Cerebellum (tissue), 4 donors: ENCODE measurements at places on chromosomes 2 and 18.

- DNase-seq: no peak
Observed at GRCh38 chr2:3784731-3785130, 81.4 kb downstream of the DCDC2C start.

DNA sequence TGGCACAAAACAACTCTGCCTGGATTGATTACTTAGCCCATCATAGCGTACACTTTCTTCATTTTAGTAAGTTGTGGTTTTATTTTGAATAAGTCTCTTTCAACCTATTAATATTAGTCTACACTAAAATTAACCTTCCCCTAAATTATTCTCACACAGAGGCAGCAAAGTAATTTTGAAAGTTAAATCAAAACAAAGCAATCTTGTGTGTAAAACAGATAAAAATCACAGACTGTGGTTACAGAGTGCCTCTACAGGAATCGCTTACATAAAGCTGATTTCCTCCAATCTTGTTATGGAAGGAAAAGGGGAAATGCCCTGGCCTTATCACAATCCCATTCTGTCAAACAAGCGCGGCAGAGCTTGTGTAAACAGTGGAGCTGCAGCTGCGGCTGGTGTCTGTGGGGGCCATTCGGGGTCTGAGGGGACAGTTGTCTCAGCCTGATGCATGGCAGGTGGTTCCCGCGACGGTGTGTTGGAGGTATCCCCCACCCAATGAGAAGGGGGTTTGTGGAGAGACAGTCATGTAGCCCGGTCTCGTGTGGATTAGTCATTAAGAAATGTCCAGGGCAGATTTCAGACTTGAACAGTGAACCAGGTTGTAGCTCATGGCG, 42.1 kb downstream of the BCL2L11 start:
- DNase-seq: no peak

DNA sequence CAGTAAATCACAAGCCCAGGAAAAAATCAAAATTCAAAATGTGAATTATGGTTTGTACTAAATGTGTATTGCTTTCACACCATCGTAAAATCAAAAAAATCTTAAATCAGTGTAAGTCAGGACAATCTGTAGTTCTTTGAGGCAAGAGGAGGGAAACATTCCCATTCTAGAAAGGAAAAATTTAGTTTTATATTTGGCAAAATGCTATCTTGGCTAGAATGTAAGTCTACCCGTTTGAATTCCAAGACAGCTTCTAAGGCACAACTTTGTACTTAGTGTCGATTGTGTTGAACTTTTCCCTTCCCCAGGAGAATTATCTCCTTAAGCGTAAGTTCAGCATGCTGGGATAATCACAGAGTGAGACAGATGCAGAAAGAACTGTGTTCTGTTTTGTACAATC, 638.2 kb upstream of the LRRTM1 start:
- no peak for DNase-seq

DNA sequence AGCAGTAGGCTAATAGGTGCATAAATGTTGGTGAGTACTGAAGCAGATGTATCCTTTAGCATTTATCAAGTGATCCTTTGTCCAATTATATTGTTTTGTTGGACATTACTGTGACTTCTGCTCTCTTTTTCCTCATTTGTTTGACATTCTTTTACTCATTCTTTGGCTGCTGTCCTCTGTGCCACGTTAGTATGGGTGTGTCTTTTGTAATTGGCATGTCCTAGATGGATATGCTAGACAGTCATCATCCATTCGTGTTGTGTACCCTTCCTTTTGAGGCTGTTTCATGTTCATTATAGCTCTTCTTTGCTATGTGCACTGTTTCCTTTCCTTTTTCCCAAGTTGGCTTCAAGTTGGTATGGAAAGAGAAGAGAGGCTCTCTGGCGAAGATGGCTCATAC, 284.7 kb downstream of the CYP26B1 start:
- no peak for DNase-seq

DNA sequence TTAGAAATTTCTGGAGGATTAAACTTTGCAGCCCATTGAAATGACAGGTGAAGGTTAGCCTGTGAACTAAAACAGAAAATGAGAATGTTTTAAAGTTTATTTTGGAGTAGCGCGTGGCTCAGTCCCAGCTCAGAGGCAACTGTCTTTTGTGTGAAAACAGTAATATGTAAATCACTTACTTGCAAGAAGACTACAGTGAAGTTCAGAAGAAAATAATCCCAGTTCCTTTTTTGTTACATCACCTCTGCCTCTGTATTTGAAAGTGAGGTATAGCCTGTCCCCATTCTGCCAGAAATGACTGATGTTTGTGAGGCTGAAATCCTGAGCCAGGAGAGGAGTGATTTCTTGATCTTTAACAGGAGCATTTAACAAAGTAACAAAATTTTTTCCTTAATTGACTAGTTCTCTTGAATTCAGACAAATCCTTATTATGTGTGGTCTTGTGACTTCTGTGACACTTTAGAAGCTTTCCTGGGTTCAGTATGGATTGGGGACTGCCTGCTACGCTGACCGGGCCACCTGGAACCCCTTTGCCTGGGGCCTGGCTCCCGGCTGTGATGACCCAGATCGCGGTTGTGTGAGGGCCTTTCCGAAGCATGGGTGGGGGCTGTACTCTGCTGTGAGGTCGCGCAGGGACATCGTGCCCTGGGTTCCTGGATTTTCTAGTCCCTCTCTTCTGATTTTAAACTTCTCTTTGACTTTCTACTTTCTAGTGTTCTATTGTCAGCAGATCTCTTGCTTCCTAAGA, 24.3 kb downstream of the TRAPPC12 start:
- no peak for DNase-seq

DNA sequence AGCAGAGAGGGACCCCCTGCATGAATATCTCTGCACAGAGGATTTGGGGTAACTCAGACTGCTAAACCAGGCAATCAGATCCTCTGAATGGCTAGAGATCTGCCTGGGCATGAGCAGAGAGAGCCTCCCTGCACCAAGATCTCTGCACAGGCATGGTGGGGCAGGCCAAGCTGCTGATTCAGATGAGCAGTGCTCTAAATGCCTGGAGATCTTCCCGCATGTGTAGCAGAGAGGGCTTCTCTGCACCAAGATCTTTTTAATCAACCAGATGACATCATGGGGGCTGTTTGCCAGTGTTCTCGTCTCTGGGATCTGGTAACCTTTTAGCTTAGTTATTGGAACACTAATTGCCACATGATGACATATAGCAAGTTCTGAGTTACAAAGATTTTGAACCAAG, 301.3 kb upstream of the GALNT5 start:
- DNase-seq: no peak

GRCh38 chr2:229416116-229416694, 145.1 kb upstream of the PID1 start:
- DNase-seq: no peak

DNA sequence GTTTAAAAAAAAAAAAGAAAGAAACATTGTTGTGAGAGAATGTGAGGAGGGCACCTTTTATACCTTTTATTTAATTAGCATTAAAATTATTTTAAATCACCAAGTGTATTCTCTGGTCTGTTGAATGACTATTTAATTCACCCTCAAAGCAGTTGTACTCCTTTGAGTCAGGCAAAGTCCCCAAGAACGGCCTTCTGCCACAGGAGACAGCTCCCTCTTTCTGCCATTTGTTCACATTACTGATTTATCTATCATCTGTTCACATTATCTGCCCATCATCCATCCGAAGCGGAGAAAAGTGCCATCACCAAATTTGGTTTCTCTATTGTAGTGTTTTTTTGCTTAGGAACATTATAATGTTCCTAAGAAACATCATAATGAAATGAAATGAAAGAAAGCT, 240.7 kb upstream of the DPP10 start:
- no peak for DNase-seq

- no peak for DNase-seq
Observed at GRCh38 chr2:43427032-43427424, 168.8 kb downstream of the THADA start.

- DNase-seq: no peak
Observed at GRCh38 chr2:153823880-153824279, 47.8 kb upstream of the GALNT13 start.

DNA sequence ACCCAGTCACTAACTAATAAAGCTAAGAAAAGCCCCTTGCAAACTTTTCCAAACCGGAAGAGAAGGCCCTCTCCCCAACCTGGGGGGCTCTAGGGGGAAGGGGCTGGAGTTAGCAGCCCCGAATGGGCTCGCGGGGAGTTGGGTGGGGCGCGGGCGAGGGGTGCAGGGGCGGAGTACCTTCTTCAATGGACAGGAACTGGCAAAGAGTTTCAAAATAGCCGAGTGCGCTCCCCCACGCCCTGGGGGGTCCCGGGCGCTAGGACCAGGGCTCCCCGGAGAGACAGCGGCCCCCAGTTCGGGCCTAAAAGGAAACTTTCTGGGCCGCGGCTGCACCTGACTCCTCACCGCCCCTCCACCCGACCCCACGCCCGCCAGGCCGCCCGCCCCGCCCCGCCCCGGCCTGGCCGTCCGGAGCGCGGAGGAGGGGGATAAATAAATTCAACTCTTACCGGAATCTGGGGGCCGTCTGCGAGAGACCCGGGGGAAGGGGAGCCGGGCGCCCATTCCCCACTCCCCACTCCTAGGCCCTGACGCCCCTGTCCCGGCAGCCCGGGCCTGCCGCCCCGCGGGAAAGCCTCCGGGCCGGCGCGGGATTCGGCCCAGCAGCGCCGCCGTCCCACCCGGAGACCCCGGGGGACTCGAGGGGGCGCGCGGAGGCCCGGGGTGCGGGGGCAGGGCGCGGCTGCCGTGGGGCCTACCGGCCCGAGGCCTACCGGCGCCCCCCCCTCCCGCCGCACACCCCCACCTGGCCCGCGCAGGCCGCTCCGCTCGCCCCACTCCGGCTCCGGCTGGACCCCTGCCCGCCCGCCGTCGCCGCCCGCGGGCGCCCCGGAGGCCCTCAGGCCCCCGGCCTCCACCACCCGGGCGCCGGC, 868 bp downstream of the INO80D start:
- DNase-seq: peak; percentile 33

- DNase-seq: no peak
Observed at GRCh38 chr2:144935736-144936135, 415.8 kb upstream of the ZEB2 start.

DNA sequence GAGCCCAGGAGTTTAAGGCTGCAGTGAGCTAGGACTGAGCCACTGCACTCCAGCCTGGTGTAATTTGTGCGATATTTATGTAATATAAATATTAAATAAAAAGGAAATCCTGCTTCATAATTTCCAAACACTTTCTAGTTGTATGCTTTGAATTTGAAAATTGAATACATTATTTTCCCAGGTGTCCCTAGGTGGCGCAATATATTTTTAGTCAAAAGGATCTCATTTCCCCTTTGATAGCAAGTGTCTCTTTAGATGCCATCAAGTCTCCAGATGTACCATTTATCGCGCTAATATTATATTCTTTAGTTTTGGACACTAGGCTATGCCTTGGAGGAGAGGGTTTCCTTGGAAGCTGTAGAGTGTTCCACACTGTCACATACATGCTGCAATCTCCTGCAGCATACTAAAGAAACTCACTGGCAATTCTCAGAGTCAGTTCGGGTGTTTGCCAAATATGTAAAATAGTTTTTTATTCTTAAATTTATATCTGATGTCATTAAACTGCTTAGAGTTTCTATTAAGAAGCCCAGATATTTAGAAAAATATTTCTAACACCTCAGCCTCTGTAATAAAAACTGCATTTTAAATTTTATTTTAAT, 5.6 kb upstream of the WDR7 start:
- no peak for DNase-seq

GRCh38 chr18:35128675-35129074, 87.5 kb downstream of the MAPRE2 start:
- DNase-seq: no peak

DNA sequence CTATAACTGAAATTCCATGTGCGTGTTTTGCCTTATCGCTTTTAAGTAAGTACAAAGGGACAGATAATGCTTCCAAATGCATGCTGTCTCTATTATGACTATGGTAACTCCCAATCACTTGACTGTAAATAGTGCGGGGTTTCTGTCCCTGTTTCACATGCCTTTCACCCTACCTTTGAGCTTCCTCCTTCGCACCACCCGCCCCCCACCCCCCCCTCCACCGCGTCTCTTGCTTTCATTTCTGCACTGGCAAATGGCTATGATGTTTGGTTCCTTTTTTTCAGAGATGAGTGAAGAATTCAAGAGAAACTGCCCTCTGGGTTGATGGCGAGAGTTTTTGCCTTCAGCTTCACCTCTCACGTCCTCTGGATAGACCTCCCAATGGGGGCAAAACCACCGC, 25.0 kb upstream of the SPP2 start:
- DNase-seq: no peak

GRCh38 chr2:239264492-239264837, 136.4 kb downstream of the HDAC4 start:
- no peak for DNase-seq

DNA sequence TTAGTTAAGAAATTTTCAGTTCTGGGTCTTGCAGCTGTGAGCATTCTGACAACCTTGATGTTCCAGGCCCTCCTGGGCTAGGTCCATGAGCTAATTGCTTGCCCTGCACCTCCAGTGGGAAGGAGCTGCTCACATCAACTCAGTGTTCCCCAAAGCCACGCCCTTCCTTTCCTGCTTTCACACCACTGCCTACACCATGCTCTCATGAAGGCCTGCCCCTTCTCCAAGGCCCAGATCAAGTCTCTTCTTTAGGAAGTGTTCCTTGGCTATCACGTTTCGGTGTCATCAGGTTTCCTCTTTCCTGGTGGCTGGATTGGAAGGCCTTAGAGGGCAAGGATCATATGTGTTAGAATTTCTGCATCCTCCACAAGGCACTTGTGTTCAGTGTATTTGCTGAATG, 18.8 kb downstream of the TMEM127 start:
- no peak for DNase-seq

DNA sequence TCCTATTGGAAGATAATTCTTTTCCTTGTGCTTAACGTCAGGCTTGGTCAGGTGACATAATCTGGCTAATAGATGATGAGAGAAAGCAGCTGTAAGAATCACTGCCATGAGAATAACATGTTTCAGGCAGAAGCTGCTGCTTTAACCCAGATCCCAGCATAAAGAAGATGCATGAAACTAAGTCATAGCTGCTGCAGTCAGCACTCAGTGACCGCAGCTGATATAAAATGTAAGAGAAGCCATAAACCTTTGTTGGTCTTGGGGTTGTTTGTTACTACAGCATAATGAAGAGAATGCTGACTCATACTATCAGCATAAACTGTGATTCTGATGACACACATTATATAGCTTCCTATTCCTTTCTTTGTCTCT, 274.3 kb upstream of the TRIB2 start:
- no peak for DNase-seq

DNA sequence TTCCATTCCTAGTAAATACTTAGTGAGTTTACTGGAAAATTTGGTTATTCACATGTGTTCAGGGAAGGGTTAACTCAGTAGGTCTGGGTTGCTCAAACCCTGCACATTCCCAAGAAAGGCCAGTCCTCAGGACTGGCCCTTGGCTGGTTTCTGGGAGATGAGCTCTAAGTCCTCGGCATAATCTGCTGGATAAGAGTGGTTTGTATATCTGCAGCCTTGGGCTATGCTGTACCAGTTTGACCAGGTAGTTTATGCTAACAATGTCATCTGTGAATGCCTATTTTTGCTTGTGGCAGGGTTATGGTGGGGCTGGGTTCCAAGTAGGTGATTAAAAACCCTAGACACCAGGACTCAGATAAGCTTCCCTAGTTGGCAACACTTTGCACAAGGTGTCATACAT, 7.4 kb upstream of the PTH2R start:
- no peak for DNase-seq

- no peak for DNase-seq
Observed at GRCh38 chr18:955384-956066, 50.9 kb downstream of the ADCYAP1 start.

- DNase-seq: no peak
Observed at GRCh38 chr18:56238576-56238975, 399.8 kb downstream of the TXNL1 start.
